ENCODE measurements at places on chromosomes 7 and 10.
A peak's percentile ranks its signal among the peaks of the same experiment; 100 is the strongest.

- DNase-seq, result no peak
Observed at GRCh38 chr10:89303161-89303560, 1.3 kb downstream of the IFIT2 start.

- no peak for DNase-seq
Observed at GRCh38 chr7:130931423-130931822, 197.4 kb upstream of the KLF14 start.

GRCh38 chr7:143237366-143237765 is 15.5 kb downstream of the TAS2R40 start:
- no peak for DNase-seq

- no peak for DNase-seq
Observed at GRCh38 chr7:158396982-158397862, 190.4 kb downstream of the PTPRN2 start.

DNA sequence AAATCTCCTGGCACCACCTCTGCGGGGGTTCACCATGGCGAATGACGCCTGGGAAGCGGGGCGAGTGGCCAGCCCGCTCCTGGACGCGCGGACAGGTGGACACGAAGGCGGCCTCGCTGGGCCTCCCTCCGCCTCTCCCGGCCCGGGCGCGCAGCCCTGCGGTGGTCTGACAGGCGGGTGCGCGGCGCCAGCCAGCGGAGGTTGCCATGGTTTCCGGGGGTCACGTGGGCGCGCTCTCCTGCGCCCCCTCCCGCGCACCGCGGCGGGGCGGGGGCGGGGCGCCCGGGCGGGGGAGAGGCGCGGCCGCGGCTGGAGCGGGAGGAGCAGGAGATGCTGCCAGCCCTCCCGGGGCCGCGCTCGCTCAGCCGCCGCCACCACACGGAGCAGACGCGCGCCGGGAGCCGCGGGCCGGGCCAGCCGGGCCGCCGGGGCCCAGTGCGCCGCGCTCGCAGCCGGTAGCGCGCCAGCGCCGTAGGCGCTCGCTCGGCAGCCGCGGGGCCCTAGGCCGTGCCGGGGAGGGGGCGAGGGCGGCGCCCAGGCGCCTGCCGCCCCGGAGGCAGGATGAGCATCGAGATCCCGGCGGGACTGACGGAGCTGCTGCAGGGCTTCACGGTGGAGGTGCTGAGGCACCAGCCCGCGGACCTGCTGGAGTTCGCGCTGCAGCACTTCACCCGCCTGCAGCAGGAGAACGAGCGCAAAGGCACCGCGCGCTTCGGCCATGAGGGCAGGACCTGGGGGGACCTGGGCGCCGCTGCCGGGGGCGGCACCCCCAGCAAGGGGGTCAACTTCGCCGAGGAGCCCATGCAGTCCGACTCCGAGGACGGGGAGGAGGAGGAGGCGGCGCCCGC is at the start of gene PRKAR2B:
Gene PRKAR2B, plus strand, starts transcription at position 359 of the 848 bp plus-strand sequence. Its CDS starts 203 bp downstream, at position 562.
- peak; percentile 10 for DNase-seq

GRCh38 chr7:157994319-157994718 is 593.3 kb downstream of the PTPRN2 start:
- no peak for DNase-seq

DNA sequence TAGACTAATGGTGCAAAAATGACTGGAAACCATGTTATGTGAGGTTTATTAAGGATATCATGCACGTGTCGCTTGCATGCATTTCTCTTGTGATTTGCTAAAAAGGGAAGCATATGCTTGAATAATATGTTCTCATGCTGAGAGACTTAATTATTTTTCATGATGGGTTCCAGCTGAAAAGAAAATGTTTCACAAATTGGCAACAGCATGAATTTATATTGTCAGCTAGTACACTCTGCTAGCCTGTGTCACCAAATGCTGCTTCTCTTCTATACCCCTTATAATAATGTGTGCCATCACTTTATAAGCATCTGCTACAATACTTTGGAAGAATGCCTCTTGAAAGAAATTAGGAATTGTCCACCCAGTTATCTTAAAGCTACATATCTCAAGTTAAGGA is 63.0 kb downstream of the GNAI1 start:
- DNase-seq, result no peak

DNA sequence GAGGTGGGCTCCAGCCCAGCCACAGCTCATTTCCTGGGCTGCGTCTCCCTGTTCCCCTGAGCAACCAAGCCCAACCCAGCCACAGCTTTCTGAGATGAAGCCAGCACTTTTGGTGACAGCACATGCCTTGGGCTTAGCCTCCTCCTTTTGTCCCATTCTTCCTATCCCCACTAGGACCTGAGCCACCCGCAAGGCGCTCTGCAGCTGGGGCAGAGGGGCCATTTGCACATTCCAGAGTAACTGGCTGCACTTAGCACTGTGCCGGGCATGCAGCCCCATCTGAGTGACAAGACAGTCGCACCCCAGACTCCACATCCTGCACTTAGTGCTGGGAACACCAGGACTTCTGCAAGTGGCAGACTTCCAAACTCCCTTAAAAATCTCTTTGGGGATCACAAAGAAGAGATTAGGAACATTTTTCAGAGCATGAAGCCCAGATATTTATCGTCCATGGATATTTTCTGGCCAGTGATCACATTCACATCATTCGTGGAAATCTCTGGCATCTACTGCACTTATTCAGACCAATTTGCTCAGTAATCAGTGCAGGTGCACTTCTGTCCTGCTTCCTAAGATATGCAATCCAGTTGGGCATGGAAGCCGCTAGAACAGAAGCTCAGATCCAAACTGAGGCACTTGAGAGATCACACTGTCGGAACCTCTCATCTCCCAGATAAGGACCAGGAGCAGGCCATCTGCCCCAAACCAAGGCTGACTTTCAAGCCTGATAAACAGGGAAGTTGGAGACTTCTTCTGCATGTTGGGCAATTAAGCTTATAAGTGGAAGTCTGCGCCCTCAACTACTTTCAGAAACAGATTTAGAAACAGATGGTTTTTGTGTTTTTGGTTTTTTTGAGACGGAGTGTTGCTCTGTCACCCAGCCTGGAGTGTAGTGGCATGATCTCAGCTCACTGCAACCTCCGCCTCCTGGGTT is 26.4 kb downstream of the CHST15 start:
- no peak for DNase-seq

All from activated CD4-positive, CD25-positive, alpha-beta regulatory T cell treated with anti-CD3 and anti-CD28 coated beads, Interleukin-2, amount 50 U/mL, for 16 hours (primary cell).